ENCODE measurements at places on chromosomes 13 and 19.

DNA sequence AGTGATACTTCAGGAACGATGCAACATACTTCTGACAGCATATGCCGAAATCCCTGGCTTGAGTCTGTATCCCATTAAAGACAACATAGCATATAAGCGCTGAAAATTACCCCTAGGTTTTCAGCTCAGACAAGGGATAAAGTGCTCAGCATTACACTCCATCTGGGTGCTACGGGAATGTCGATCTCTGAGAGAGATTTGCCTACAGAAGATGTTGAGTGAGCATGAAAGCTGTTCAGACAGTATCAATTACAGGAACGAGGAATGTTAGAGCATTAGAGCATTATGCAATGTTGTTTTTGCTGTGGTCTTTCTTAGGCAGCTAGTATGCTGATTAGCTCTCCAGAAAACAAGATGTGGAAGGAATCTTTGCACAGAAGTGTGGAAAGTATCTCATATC, 484.5 kb downstream of the LIG4 start:
- DNase-seq = no peak

GRCh38 chr19:9586764-9587163, 2.5 kb upstream of the ZNF121 start:
- no peak for DNase-seq

- DNase-seq = no peak
These were observed 18.2 kb upstream of the MEIS3 start for GRCh38 chr19:47437500-47437899.

- DNase-seq = no peak
These were observed 21.6 kb upstream of the SIGLEC14 start for GRCh38 chr19:51668216-51668615.

- DNase-seq = no peak
These were observed 1.6 kb downstream of the FTL start for GRCh38 chr19:48966541-48967345.

All from GM12891 (cell line).